Naive thymus-derived CD4-positive, alpha-beta T cell (primary cell): ENCODE measurements at places on chromosomes 3 and 15. TPM values are rescaled to one million over a fixed set of nuclear protein-coding genes. Genes with fewer than 3 reads are reported as not detected.
A peak's percentile ranks its signal among the peaks of the same experiment; 100 is the strongest.

DNA sequence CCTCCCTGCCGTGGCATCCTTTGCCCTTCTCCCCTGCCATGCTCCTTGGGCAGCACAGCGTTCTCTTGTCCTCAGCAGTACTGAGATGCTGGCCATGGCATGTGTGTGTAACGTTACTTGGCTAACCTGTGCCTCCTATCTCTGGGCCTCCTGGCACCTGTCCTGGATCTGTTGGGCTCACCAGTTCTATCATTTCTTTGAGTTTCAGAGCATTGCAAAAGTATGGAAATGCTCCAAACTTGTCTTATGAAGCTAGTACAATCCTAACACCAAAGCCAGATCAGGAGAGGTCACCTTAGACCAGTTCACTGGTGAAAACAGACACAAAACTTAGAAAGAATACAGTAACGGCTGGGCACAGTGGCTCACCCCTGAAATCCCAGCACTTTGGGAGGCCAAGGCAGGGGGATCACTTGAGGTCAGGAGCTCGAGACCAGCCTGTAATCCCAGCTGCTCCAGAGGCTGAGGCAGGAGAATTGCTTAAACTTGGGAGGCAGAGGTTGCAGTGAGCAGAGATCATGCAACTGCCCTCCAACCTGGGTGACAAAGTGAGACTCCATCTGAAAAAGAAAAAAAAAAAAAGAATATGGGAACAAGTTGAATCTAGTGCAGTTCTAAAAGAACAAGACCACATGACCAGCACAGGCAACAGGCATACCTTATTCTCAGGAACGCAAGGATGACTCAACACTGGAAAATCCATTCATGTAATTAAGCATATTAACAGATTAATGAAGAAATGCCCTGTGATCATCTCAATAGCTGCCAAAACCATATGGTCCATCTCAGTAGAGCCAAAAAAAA, 62.4 kb upstream of the TRPM1 start:
- DNase-seq, result no peak

DNA sequence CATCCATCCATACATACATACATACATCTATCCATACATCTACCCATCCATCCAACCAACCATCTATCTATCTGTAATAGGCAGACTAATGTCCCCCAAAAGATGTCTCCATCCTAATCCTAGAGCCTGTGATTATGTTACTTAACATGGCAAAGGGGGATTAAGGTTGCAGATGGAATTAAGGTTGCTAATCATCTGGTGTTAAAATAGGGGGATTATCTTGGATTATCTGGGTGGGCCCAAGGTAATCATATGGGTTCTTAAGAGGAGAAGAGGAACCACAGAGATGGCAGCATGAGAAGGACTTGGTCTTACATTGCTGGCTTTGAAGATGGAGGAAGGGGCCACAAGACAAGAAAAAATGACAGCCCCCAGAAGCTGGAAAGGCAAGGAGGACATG, 14.7 kb upstream of the RPL29 start:
- DNase-seq, result no peak

- DNase-seq, result no peak
Measured at GRCh38 chr3:177553012-177553411, 355.7 kb upstream of the TBL1XR1 start.

GRCh38 chr3:130565224-130565623, 48.2 kb downstream of the COL6A6 start:
- DNase-seq, result no peak

GRCh38 chr3:124565013-124565412, 165.2 kb upstream of the UMPS start:
- DNase-seq, result peak; percentile 21

- no peak for DNase-seq
Measured at GRCh38 chr3:145959457-145960088, 201.4 kb downstream of the PLOD2 start.

GRCh38 chr3:13072239-13072599, 1.0 kb downstream of the IQSEC1 start:
- DNase-seq, result no peak

GRCh38 chr3:10223676-10224639, 24.3 kb upstream of the TATDN2 start:
- no peak for DNase-seq

- DNase-seq, result no peak
Measured at GRCh38 chr3:50264383-50264963, 4.5 kb upstream of the SEMA3B start.

GRCh38 chr3:172478116-172478515, 29.9 kb upstream of the GHSR start:
- DNase-seq, result no peak

DNA sequence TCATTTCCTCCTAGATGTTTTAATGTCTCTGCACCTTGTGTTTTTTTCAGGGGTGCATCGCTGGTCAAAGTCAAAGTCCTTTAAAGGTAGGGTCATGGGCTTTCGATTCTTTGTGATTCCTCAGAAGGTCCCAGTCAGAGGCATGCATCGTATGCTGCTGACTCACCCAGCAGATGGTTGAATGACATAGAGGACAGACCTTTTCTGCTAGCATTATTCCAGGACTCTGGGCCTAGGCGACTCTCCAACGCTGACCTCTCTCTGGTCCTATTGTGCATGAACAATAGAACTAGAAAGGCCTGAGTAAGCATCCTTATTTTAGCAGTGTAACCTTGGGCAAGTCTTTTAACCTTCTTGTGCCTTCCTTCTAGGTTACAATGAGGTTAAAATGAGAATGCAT, 75.9 kb downstream of the DGKG start:
- DNase-seq, result no peak

GRCh38 chr3:146343551-146343950, 92.6 kb upstream of the PLSCR4 start:
- DNase-seq, result no peak

AMT gene
- total RNA-seq, result 10.7 TPM

PEAK1 gene
- total RNA-seq, result 19.3 TPM

BCHE gene
- total RNA-seq, result not detected

PCSK6 gene
- 0.54 TPM for total RNA-seq

OSTN gene
- total RNA-seq, result not detected in 2 replicates

GCSAM gene
- total RNA-seq, result 5.4 and 5.5 TPM in 2 replicates

STRIT1 gene
- not detected for total RNA-seq

KCNMB2 gene
- not detected for total RNA-seq
